ENCODE measurements at places on chromosomes 2 and 18. TPM values are rescaled to one million over a fixed set of nuclear protein-coding genes. Genes with fewer than 3 reads are reported as not detected.

DNA sequence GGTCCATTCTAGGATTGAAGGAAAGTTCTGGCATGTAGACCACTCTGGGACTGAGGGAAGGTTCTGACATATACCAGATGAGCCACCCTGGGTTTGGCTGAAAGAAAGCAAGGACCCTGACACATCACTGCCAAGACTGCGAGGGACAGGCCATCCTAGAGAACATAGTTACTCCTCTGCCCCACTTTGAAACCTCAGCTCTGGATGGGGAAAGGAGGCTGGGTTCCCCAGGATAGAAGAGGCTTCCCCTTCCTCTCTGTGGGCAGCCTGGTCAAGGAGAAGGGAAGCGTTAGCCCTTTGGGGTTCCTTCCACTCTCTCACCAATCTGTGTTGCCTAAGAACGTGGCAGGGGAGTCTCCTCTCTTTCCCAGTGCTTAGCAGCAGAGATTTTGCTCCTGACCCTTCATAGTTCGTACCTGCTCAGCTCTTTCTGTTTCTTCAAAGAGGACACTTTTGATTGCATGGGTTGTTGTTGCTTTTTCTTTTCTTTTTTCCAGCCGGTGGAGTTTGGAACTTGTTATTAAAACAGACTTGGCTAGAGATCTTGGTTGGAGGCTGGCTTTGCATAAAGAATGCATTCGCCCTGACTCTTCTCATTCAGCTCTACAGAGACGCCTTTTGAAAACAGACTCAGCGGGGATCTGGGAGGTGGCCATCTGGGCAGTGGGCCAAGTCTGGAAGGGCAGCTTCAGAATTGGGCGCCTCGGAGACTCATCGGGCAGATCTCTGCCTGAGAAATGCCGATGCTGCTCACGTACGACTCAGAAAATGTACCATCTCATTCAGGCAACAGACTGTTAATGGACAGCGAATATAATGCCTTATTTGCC lies 166.1 kb downstream of the CLIP4 start:
- peak; percentile 73 for DNase-seq
- H3K27me3 ChIP-seq: peaks cover 34% of the 10 kb centered on the region
- peak overlapping the region; percentile 9 for H3K4me3 ChIP-seq

GRCh38 chr18:21509062-21509461 lies 91.4 kb downstream of the ESCO1 start:
- DNase-seq: no peak
- H3K27ac ChIP-seq: no peak overlapping the region
- H3K4me1 ChIP-seq: no peaks in the 10 kb centered on the region
- no peaks in the 10 kb centered on the region for H3K27me3 ChIP-seq

The PXDN gene
- total RNA-seq: 467 TPM

DNA sequence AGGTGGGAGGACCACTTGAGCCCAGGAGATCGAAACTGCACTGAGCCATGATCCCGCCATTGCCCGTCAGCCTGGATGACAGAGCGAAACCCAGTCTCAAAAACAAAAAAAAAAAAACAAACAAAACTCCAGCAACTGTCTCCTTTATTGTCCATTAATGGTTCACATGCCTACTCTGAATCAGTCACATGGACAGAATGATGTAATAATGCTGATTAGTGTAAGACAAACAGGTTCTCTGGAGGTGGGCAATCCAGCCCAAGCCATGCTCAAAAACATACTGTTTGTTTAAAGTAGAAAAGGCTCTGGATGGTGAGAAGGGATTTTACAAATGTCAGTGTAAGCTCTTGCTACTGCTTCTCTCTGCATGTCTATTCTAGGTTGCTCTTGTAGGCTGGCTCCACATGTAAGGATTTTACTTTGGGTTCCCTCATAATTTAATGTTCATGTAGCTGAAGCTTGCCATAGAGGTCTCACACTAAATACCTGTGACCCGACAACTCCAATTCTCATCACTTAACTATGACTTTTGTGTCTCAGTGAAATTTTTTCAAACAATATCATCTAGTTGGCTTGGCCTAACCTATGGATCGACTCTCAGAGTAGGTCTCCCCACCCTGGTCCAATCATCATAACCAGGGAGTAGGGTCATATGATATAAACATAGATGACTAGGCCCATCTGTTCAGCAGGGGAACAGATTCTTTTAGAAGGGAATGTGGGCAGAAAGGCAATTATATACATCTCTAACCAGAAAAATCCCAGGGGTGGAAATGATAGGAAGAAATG lies 83.9 kb upstream of the SLC39A10 start:
- peaks cover 5% of the 10 kb centered on the region for H3K4me1 ChIP-seq
- DNase-seq: no peak
- no peaks in the 10 kb centered on the region for H3K36me3 ChIP-seq
- H3K27me3 ChIP-seq: no peaks in the 10 kb centered on the region
- H3K27ac ChIP-seq: no peak overlapping the region
- no peak overlapping the region for H3K4me3 ChIP-seq

GRCh38 chr2:188322569-188323551 lies 31.2 kb downstream of the GULP1 start:
- H3K36me3 ChIP-seq: no peaks in the 10 kb centered on the region
- peak overlapping the region; percentile 83 for H3K27ac ChIP-seq
- no peak overlapping the region for H3K4me3 ChIP-seq
- peaks cover 19% of the 10 kb centered on the region for H3K4me1 ChIP-seq
- peak; percentile 97 for DNase-seq

DNA sequence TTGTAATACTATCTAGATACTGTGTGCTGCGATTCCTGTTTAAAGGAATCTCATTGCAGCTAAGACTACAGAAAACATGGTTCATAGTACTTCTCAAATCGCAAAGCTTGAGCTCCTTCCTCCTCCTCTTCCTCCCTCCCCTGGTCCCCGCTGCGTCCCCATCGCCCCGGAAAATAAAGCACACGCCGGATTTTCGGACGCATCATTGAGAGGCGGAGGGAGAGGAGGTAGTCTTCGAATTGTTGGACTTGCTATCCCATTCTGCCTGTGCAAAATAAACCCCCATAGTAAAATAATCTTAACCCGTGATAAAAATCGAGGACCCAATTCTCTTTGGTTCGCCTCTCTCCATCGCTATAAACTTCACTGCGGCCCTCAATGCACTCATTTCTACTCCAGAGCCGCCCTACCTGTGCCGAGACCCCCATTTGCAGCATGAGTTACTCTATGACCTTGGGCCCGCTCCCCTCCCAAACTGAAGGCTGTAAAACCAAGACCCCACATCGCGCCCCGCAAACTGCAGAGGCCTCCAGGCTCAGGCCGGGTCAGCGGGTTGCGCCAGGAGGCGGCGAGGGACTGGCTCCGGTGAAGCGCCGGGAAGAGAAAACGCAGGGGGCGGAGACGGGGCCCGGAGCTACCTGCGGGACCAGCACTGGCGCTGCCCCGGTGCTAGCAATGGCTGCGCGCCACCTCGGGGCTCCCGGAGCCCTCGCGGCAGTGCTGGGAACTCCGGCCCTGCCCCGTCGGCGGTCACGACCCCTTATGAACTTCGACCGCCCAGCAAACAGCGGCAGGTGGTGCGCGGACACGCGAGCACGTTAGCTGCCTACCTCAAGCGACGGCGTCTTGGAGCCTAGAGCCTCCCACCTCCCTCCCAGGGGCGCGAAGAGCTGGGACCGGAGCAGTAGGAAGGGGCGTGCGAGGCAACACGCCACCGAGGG lies 649 bp downstream of the ESCO1 start:
- no peaks in the 10 kb centered on the region for H3K36me3 ChIP-seq
- H3K4me3 ChIP-seq: peak overlapping the region; percentile 84
- no peaks in the 10 kb centered on the region for H3K4me1 ChIP-seq
- no peaks in the 10 kb centered on the region for H3K27me3 ChIP-seq

The CTIF gene
- total RNA-seq: 93.6 TPM

DNA sequence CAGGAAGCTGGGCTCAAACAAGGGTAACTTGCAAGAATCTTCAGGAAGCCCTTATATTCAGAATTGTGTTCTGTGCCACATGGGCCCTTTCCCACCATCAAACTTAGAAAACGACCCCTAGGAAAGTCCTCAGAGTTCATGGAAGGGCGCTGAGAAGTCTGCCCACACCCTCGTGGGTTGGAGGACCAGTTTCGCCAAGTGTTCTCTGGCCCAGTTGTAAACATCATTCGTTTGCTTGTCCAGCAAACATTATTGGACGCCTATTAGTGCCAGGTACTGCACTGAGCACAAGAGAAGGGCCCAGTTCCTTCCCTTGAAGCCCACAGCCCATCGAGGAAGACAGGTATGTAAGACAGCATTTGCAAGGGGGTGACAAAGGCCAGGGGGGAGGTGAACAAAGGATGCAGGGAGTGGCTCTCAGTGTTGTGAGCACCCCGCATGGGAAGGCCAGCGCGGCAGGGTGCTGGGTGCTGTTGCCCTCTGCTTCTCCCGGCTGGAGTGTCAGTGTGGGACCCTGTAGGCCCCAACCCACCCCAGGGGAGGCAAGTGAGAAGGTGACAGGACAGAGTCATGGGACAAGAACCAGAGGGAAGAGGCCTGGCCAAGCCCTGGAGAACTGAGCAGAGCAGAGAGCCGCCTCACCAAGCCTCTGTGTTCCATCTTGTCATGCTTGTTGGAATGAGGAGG lies 60.2 kb upstream of the ALPP start:
- no peaks in the 10 kb centered on the region for H3K36me3 ChIP-seq
- no peak for DNase-seq
- no peak overlapping the region for H3K4me3 ChIP-seq
- H3K27me3 ChIP-seq: no peaks in the 10 kb centered on the region

- no peak overlapping the region for H3K27ac ChIP-seq
- DNase-seq: no peak
- H3K4me1 ChIP-seq: no peaks in the 10 kb centered on the region
- H3K27me3 ChIP-seq: peaks cover 9% of the 10 kb centered on the region
- H3K36me3 ChIP-seq: no peaks in the 10 kb centered on the region
These were observed 41.6 kb downstream of the EDAR start for GRCh38 chr2:108947271-108947907.

GRCh38 chr2:171671867-171672266 lies 15.4 kb upstream of the DYNC1I2 start:
- H3K27ac ChIP-seq: no peak overlapping the region
- peaks cover 12% of the 10 kb centered on the region for H3K27me3 ChIP-seq

DNA sequence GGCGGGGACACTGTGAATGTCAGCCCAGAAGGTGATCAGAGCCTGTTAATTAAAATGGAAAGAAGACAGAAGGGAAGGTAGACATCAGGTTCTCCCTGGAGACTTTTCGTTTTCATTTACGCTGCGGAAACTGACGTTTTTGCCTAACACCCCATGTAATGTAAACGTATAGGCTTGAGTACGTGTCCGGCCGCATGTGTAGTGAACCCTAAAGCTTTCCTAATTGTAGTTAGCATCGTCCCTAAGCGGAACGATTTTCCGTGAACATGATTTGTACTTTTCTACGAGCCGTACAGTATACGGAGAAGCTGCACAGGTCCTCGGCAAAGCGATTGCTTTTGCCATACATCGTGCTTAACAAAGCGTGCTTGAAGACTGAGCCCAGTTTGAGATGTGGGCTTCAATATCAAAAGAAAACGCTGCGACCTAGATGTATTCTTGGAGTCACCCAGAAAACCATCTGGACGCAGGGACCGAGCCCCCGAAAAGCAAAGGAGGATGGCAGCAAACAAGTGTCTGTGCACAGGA lies 284 bp downstream of the TIMM21 start:
- peak overlapping the region; percentile 98 for H3K4me3 ChIP-seq
- H3K4me1 ChIP-seq: peaks cover 9% of the 10 kb centered on the region
- no peaks in the 10 kb centered on the region for H3K36me3 ChIP-seq
- H3K27ac ChIP-seq: peak overlapping the region; percentile 95
- DNase-seq: no peak

The MYCN gene
- total RNA-seq: 2.6 TPM

The TMEM17 gene
- 4.0 TPM for total RNA-seq

GRCh38 chr2:96147593-96148201 lies 2.5 kb upstream of the DUSP2 start:
- no peaks in the 10 kb centered on the region for H3K27me3 ChIP-seq
- H3K4me3 ChIP-seq: no peak overlapping the region
- no peaks in the 10 kb centered on the region for H3K36me3 ChIP-seq
- DNase-seq: no peak
- peaks cover 43% of the 10 kb centered on the region for H3K4me1 ChIP-seq

DNA sequence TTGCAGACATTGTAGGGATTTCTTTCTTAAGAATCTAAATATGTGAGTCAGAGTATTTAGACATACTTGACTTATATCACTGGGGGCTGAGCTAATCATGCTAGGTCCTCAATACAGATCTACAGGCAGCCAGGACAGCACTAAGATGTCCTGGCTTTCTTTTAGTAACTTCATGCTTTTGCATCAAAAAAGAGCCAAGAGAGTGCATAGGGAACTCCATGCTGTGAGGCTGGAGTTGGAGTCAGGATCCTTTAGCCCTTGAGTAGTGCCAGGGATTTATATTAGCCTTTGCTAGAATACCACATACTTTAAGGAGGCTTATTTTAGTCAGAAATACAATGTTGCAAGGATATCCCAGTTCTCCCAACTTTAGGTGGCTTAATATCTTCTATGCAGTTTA lies 289.7 kb downstream of the CCDC85A start:
- no peaks in the 10 kb centered on the region for H3K36me3 ChIP-seq
- H3K27ac ChIP-seq: no peak overlapping the region
- no peak overlapping the region for H3K4me3 ChIP-seq
- no peaks in the 10 kb centered on the region for H3K27me3 ChIP-seq

GRCh38 chr2:202290316-202290715 lies 24.8 kb downstream of the NOP58 start:
- H3K27me3 ChIP-seq: no peaks in the 10 kb centered on the region
- no peak overlapping the region for H3K27ac ChIP-seq
- peaks cover 7% of the 10 kb centered on the region for H3K4me1 ChIP-seq
- H3K4me3 ChIP-seq: no peak overlapping the region
- H3K36me3 ChIP-seq: peaks cover 53% of the 10 kb centered on the region
- no peak for DNase-seq

DNA sequence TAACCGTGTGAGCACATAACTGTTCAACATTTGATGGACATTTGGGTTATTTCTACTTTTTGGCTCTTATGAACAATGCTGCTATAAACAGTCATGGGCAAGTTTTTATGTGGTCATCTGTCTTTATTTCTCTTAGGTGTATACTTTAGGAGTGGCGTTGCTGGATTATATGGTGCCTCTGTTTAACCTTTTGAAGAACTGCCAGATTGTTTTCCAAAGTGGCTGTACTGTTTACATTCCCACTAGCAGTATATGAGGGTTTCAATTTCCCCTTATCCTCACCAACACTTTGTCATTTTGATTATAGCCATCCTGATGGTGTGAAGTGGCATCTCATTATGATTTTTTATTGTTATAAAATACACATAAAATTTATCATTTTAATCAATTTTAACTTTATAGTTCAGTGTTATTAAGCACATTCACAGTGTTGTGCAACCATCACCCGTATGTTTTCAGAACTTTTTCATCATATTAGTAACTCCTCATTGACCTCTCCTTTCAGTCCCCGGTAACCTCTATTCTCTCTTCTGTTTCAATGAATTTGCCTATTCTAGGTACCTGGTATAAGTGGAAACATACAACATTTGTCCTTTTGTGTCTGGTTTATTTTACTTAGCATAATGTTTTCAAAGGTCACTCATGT lies 55.4 kb downstream of the EML4 start:
- no peaks in the 10 kb centered on the region for H3K27me3 ChIP-seq
- no peak overlapping the region for H3K4me3 ChIP-seq
- no peaks in the 10 kb centered on the region for H3K36me3 ChIP-seq
- no peaks in the 10 kb centered on the region for H3K4me1 ChIP-seq
- no peak for DNase-seq

- H3K36me3 ChIP-seq: no peaks in the 10 kb centered on the region
- no peaks in the 10 kb centered on the region for H3K4me1 ChIP-seq
- no peak for DNase-seq
- H3K27me3 ChIP-seq: no peaks in the 10 kb centered on the region
- no peak overlapping the region for H3K27ac ChIP-seq
These were observed 276.3 kb upstream of the TCF4 start for GRCh38 chr18:55864281-55864680.

The PTPRN gene
- total RNA-seq: 88.2 TPM
